Fibroblast of skin of right quadriceps (primary cell): ENCODE measurements at places on chromosomes 5 and 9.

- no peak for DNase-seq
Measured at GRCh38 chr5:113562828-113563400, 49.4 kb downstream of the YTHDC2 start.

DNA sequence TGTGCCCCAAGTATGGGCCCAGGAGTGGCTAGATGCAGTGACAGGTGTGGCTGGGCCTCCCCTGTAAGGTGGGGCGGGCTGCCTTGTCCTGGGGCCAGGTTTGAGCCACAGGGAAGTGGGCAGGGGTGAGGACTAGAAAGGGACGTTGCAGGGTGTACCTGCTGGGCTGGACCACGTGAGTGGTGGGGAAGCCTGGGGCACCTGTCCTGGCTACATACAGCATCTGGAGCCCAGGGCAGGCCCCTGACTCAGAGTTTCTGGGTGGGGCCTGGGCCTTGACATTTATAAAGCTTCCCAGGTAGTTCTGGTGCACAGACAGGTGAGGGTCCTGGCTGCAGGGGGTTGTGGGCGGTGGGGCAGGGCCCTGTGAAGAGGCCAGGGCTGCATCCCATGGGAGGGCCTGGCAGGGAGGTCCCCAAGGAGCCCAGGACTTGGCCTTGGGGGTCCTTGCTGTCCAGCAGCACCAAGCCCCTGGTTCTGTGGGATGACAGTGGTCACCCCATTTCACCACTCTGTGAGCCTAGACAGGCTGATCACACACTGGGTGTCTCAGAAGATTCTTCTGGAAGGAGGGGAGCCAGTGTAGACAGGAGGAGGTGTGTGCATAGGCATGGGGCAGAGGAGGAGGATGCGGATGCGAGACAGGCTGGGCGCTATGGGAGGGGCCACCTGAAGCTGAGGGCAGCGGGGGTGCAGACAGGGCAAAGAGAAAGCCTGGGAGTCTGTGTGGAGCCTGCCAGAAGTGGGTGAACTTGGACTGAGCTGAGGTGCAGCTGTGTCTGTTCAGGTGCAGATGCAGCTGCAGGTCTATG is 94.0 kb downstream of the PHF2 start:
- peak; percentile 13 for DNase-seq

DNA sequence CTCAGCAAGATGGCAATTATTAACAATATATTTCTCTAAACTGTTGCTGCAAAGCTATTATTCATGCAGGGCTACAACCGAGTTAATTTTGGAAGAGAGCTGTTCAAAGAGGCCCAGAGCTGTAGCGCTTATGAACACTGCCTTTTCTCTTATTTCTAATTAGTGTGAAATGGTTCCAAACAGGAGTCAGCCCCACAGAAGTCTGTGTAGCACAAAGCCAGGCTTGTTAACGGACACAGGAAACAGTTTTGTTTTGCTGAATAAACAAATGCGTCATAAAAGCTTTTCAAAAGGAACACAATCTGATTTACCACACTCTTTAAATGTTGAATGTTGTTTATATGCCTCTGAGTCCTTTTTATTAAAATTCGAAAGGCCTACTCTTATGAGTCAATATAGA is 396.5 kb downstream of the ANXA1 start:
- DNase-seq, result no peak

DNA sequence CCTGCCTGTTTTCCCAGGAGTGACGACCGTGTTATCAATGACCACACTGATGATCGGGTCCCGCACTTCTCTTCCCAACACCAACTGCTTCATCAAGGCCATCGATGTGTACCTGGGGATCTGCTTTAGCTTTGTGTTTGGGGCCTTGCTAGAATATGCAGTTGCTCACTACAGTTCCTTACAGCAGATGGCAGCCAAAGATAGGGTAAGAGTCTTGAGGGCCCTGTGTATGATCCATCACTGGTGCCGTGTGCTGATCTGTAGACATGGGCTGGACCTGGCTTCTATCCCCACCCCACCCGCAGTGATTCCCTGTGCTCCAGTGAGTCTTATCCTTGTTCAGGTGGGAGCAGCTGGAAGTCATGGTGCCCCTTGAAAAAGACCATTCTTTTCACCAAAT is 26.0 kb downstream of the GABRP start:
- DNase-seq, result peak; percentile 40

DNA sequence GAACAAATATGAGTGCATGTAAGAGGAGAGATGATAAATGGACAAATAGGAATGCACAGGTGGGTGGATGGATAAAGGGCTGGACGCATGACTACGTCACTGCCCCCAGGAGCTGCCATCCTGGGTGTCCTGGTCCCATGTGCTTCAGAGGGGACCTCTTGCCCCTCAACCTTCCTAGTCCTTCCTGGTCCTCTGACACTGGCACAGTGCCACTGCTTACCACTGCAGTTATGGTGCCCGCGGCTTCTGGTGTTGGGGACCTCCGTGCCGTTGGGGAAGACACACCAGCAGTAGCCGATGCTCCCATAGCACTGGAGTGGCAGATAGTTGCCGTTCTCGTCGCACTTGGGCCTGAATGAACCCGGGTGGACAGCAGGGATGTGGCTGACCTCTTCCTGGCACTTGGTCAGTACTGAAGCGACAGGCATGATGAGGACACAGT is 9.8 kb downstream of the CD74 start:
- DNase-seq, result no peak

- DNase-seq, result no peak
Measured at GRCh38 chr9:136939996-136940525, 4.5 kb downstream of the FBXW5 start.

- DNase-seq, result no peak
Measured at GRCh38 chr5:139207297-139208000, 9.3 kb upstream of the SIL1 start.

DNA sequence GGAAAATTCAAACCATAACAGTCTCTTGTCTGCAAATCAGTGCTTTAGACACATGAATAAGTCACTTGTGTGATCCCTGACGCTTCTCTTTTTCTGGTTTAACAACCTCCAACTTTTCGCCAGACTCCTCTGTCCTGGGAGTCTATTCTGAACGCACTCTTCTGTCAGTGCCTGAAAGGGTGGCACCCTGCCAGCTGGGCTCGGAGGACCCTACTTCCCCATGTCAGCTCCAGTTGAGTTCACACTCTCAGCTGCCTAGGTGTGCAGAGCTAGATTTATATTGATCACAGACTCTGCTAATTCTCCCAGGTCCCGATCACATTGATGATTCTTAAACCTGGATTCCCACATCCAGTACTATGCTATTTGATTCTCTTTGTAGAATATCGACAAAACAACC is 649.1 kb downstream of the BNC2 start:
- no peak for DNase-seq
